PC-3 (cell line): ENCODE measurements at places on chromosomes 4 and X. TPM values are rescaled to one million over a fixed set of nuclear protein-coding genes. Genes with fewer than 3 reads are reported as not detected.

GRCh38 chr4:86670756-86671155, 76.6 kb downstream of the PTPN13 start:
- peak; percentile 91 for DNase-seq

DNA sequence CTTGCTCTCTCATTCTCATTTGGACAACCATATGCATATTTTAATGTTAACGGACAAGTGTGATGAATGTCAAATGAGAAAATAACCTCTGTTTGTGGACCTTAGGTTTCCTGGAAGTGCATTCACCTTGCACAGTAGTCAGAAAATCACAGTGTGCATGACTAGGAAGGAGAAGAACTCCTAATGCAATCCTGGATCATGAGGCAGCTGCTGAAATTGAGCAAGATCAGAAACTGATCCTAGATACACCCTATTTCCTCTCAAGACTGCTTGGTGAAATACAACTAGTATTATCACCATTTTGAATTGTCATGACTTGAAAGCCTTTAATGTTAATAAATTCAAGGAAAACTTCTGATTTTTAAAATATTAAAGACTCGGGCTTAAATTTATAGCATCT, 1148.9 kb downstream of the STIM2 start:
- DNase-seq = no peak

- DNase-seq = no peak
Observed at GRCh38 chr4:91114386-91114785, 987.2 kb downstream of the CCSER1 start.

DNA sequence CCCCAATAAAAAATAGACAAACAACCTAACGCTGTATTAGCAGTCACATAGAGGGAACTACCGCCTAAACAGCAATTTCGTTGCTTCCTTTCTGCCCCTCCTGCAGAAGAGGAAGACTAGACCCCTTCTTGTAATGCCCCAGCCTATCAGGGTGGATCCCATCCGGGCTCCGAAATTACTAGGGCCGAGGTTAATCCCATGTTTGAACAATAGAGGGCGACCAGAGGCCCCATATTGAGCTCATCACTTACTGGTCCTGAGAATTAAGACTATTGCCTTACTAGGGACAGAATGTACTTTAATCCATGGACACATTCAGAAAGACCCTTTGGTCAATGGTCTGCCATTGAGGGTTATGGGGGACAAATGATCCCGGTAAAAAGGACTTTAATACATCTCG, 11.8 kb upstream of the ZNF630 start:
- DNase-seq = peak; percentile 73

Gene SMIM10
- not detected in 2 replicates for total RNA-seq

Gene AKAP4
- total RNA-seq = not detected in 2 replicates

Gene CNKSR2
- 2.0 and 5.4 TPM in 2 replicates for total RNA-seq

Gene POLN
- 0.26 and 1.5 TPM in 2 replicates for total RNA-seq

- peak; percentile 58 for DNase-seq
Observed at GRCh38 chr4:176376032-176376614, 56.4 kb downstream of the SPCS3 start.

Gene WNK3
- 0.06 and 0.33 TPM in 2 replicates for total RNA-seq

DNA sequence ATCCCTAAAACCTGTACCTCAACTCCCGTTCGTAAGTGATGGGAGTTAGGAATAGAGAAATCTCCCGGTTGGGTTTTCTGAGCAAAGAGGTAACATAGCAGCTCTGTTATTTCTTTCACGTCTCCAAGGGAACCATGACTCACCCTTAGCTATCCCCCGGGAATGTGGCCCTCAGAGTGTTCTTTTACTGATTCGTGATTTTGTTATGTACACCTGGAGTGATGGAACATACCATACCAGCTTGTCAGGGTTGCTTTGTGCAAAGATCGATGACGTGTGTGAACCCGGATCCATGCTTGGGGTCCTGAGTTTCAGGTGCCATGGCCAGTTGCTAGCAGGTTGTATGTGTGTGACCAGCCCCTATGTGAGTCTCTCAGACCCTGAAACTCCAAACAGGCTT, 52.6 kb downstream of the HPRT1 start:
- peak; percentile 91 for DNase-seq

GRCh38 chr4:89108091-89108490, 3.2 kb upstream of the TIGD2 start:
- no peak for DNase-seq

GRCh38 chr4:19327364-19327763, 924.3 kb upstream of the SLIT2 start:
- DNase-seq = no peak

DNA sequence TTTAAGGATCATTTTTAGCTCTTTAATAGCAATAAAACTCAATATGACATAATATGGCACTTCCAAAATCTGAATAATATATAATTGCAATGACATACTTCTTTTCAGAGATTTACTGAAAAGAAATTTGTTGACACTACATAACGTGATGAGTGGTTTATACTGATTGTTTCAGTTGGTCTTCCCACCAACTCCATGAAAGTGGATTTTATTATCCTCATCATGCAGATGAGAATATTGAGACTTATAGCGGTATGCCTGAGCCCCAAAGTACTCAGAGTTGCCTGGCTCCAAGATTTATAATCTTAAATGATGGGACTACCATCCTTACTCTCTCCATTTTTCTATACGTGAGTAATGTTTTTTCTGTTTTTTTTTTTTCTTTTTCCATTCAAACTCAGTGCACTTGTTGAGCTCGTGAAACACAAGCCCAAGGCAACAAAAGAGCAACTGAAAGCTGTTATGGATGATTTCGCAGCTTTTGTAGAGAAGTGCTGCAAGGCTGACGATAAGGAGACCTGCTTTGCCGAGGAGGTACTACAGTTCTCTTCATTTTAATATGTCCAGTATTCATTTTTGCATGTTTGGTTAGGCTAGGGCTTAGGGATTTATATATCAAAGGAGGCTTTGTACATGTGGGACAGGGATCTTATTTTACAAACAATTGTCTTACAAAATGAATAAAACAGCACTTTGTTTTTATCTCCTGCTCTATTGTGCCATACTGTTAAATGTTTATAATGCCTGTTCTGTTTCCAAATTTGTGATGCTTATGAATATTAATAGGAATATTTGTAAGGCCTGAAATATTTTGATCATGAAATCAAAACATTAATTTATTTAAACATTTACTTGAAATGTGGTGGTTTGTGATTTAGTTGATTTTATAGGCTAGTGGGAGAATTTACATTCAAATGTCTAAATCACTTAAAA, 15.3 kb downstream of the ALB start:
- no peak for DNase-seq

DNA sequence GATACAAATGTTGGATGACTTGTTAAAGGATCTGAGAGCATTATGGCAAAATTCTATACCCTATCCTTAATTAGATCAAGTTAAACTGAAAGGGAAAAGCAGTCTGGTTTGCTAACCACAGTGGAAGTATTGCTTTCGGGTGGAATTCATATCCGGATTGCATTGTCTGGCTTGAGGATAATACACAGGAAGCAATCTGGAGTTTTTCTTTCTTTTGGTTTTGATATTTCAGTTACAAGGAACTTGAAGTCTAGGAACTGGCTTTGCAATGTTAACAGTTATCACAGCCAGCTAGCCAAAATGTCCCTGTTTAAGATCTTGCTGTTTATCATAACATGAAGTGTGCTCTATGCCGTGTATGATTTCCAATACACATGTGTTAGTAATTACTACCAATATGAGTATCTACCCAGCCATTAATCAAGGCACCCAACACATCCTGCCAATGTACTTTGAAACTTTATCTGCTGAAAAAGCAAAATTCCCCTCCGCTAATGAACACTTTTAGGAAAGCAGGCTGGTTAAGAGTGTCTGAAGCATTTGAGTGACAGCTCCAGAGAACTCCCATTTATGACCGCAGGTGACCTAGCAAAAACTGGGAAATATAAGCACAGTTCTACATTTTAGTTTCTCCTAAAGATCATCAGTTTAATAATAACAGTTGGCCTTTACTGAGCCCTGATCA, 146.4 kb downstream of the PALLD start:
- no peak for DNase-seq

GRCh38 chr4:98203332-98204235, 57.6 kb upstream of the RAP1GDS1 start:
- DNase-seq = no peak

GRCh38 chr4:28886934-28887333, 1833.2 kb upstream of the PCDH7 start:
- DNase-seq = peak; percentile 64
